Vagina (tissue), 2 donors: ENCODE measurements at places on chromosomes 12 and 14.

- no peaks in the 10 kb centered on the region for H3K4me1 ChIP-seq
- no peak for DNase-seq
- no peak overlapping the region for H3K4me3 ChIP-seq
- H3K27me3 ChIP-seq, result no peaks in the 10 kb centered on the region
- no peaks in the 10 kb centered on the region for H3K36me3 ChIP-seq
- no peak overlapping the region for H3K27ac ChIP-seq
Observed at GRCh38 chr14:30885840-30886740, 11.7 kb downstream of the COCH start.

GRCh38 chr12:28248555-28249145 is 58.4 kb downstream of the CCDC91 start:
- no peaks in the 10 kb centered on the region for H3K36me3 ChIP-seq
- peaks cover 8% of the 10 kb centered on the region for H3K4me1 ChIP-seq
- no peak overlapping the region for H3K27ac ChIP-seq
- no peak for DNase-seq

DNA sequence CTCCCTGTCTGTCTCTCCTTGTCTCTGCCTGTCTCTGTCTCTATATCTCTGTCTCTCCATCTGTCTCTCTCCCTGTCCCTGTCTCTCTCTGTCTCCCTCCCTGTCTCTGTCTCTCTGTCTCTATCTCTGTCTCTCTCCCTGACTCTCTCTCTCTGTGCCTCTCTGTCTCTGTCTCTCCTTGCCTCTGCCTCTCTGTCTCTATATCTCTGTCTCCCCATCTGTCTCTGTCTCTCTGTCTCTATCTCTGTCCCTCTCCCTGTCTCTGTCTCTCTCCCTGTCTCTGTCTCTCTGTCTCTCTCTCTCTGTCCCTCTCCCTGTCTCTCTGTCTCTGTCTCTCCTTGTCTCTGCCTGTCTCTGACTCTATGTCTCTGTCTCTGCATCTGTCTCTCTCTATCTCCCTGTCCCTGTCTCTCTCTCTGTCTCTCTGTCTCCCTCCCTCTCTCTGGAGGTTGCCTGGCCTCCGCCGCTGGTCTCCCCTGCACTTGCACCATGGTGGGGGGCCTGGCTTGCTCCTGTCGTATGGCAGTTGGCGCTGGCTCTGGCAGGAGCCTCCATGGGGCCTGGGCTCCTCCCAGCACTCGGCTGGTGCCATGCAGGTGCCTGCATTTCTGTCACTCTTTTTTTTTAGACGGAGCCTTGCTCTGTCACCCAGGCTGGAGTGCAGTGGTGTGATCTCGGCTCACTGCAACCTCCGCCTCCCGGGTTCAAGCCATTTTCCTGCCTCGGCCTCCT is 28.3 kb downstream of the MMP17 start:
- H3K36me3 ChIP-seq, result no peaks in the 10 kb centered on the region
- no peaks in the 10 kb centered on the region for H3K27me3 ChIP-seq
- H3K4me1 ChIP-seq, result peaks cover 27% of the 10 kb centered on the region
- DNase-seq, result no peak

GRCh38 chr12:66235626-66236281 is 46.7 kb downstream of the IRAK3 start:
- no peaks in the 10 kb centered on the region for H3K27me3 ChIP-seq
- H3K4me3 ChIP-seq, result peak overlapping the region; percentile 52
- H3K36me3 ChIP-seq, result no peaks in the 10 kb centered on the region
- H3K4me1 ChIP-seq, result peaks cover 18% of the 10 kb centered on the region
- no peak for DNase-seq

DNA sequence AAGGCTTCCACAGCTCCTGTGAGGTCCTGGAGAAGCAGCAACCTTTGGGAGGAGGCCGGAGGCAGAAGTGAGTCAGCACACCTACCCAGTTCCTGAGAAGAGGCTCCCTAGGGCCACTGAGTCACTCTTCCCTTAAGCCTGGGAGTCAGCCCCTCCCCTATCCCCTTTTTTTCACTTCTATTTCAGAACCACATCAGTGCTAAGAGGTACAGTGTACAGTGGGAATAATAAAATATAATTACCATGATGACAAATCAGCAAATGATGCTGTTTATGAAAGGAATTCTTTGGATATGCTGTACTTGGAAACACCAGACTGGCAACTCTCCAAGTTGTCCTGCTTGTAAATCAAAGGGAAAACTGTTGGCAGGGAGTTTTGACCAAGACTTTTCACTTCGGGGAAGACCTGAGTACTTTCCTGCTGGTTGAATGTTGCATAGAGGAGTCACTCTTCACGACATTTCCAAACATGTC is 7.8 kb upstream of the TBPL2 start:
- H3K27me3 ChIP-seq, result no peaks in the 10 kb centered on the region
- H3K4me1 ChIP-seq, result peaks cover 26% of the 10 kb centered on the region
- H3K27ac ChIP-seq, result no peak overlapping the region
- DNase-seq, result no peak
- no peak overlapping the region for H3K4me3 ChIP-seq

DNA sequence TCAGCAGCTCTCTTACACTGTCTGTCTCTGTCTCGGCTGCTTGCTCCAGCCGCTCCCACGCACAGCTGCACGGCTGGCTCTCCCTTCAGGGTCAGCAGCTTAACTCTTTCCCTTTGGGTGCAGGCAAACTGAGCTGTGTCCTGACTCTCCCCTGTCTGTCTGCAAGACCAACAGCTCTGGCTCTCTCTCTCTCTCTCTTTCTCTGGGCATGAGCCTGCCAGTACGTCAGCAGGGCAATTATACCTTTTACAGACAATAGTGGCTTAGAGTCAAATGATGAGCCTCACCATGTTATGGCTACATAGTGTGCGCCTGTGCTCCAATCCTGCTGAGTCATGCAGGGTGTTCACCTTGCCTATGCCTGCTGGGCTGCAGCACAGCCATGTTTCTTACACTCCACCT is 120.5 kb upstream of the DDHD1 start:
- H3K4me1 ChIP-seq, result peaks cover 16% of the 10 kb centered on the region
- H3K27ac ChIP-seq, result no peak overlapping the region
- no peaks in the 10 kb centered on the region for H3K27me3 ChIP-seq
- no peak for DNase-seq
- no peaks in the 10 kb centered on the region for H3K36me3 ChIP-seq

GRCh38 chr12:1842183-1842904 is 22.0 kb downstream of the LRTM2 start:
- H3K4me1 ChIP-seq, result no peaks in the 10 kb centered on the region
- DNase-seq, result no peak
- H3K36me3 ChIP-seq, result no peaks in the 10 kb centered on the region
- no peak overlapping the region for H3K4me3 ChIP-seq
- H3K27ac ChIP-seq, result no peak overlapping the region
- H3K27me3 ChIP-seq, result no peaks in the 10 kb centered on the region

DNA sequence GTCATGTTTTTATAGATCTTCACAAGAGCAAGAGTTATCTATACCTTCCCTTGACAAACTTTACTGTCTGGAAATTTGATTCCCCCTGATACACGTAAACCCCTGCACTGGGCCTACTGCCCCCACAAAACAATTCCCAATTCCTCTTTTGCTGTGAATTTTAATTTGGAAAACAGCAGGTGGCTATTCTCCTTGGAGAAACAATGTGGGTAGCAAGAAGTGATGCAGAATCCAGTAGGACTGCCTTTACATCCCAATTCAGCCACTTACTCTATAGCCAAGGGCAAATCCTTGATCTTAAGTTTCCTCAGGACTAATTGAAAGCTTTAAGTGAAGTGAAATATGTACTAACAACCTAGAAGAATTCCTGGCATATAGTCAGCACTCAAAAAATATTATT is 129.3 kb downstream of the ACSS3 start:
- no peak for DNase-seq
- H3K27me3 ChIP-seq, result no peaks in the 10 kb centered on the region
- H3K4me1 ChIP-seq, result peaks cover 28% of the 10 kb centered on the region
- H3K27ac ChIP-seq, result no peak overlapping the region

DNA sequence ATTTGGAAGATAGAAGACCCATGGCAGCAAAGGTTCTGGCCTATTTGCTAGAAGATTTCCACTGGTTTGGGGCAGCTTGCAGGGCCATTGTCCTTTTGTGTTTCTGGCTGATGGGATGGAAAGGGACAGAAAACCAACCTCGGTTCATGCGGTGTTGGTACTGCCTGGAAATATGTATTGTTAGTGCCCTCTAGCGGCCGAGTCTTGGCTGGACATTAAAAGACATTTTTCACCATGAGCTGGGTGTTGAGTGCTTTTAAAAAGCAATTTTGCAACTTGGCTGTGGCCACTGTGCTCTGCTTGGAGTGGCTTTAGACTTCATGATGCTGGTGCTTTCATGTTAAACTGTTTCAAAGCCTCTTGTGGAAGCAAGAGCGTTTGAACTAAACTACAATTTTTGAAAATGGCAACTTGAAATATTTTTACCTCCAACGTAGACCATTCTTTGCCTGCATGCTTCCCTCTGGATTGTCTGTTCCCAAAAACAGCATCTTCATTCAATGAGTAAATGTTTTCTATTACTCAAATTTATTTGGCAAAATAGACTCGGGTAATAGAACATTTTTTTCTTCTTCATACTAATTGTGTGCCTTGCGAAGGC is 102.7 kb upstream of the TBX5 start:
- no peaks in the 10 kb centered on the region for H3K36me3 ChIP-seq
- no peaks in the 10 kb centered on the region for H3K27me3 ChIP-seq
- no peaks in the 10 kb centered on the region for H3K4me1 ChIP-seq
- no peak for DNase-seq
- H3K27ac ChIP-seq, result no peak overlapping the region

DNA sequence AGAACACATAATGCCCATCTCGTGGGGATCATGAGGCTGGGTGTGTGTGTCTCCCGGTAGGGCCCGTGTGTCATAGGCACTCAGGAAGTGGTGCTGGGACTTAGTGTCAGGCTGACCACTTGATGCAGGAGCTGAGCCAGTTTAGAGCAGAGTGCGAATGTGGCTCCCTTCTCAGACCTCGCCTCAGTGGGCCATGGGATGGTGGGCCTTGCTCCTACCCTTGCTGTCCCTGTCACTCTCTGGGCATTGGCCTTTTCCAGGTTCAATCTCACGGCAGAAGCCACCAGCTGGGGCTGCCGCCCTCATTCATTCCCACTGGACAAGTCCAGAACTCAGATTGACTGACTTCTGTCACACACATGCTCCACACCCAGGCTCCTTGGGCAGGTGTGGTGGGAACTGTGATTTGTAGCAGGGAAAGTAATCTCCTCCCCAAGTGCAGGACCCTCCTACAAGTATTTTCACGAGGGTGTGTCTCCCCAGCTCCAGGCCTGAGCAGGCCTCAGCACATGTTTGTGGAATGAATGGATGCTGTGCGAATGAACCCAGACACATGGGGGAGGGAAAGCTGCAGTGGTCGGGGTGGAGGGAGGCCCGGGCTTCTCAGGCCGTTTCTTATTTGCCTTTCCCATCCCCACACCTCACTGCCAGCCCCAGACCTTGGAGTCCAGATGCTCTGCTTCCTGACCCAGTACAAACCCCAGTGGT is 54.9 kb downstream of the BEGAIN start:
- no peaks in the 10 kb centered on the region for H3K27me3 ChIP-seq
- DNase-seq, result no peak
- H3K4me1 ChIP-seq, result peaks cover 13% of the 10 kb centered on the region
- no peaks in the 10 kb centered on the region for H3K36me3 ChIP-seq
- H3K4me3 ChIP-seq, result no peak overlapping the region

DNA sequence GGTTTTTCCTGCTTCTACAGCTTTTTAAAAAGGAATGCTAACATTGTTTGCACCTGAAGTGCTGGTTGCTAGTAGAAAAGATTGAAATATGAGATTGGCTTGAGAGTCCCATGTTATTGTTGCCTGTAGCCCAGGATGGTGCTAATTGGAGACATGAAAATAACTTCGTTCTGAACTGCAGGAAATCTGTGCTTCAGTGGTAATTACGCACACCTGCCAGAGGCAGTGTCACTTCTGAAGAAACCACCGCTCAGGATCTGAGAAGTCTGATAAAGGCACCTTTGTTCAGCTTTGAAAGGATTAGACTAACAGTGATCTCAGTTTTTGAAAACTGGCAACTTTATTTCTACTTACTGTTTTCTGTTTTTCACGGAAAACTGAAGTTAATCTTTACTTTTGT is 15.5 kb upstream of the ATP6V0A2 start:
- H3K36me3 ChIP-seq, result peaks cover 53% of the 10 kb centered on the region
- no peak for DNase-seq
- no peaks in the 10 kb centered on the region for H3K4me1 ChIP-seq

DNA sequence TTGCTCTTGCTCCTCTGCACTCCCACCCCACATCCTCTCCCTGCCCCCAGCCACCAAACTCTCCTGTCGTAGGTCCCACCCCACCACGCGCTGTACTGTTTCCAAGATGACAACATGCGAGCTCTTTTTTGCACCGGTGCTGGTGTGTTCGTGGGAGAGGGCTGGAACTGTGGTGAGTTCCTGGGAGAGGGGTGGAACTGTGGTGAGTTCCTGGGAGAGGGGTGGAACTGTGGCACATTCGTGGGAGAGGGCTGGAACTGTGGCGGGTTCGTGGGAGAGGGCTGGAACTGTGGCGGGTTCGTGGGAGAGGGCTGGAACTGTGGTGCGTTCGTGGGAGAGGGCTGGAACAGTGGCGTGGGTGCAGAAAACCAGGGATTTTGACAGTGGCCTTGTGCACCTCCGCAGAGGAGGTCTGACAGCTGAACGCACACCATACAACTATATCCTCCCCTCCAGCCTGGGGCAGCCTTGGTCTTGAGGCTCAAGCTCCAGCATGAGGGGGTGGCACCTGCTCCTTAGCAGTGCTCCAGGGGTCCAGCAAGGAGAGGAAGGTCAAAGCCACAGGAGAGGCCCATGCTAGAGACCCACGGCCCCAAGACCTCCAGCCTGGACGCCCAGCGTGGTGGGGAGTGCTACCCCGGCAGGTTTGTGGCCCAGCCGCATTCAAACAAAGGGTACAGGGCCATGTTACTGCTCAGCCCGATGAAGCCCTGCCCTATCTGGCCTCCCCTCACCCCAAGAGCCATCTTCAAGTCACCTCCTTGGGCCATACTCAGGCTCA is 50.1 kb downstream of the ACTN1 start:
- H3K4me3 ChIP-seq, result no peak overlapping the region
- peaks cover 45% of the 10 kb centered on the region for H3K4me1 ChIP-seq
- no peaks in the 10 kb centered on the region for H3K36me3 ChIP-seq
- H3K27ac ChIP-seq, result peak overlapping the region; percentile 56
- no peak for DNase-seq
